ENCODE measurements at places on chromosomes 1 and 21. TPM values are rescaled to one million over a fixed set of nuclear protein-coding genes. Genes with fewer than 3 reads are reported as not detected.

CD52 gene
- 1.8 TPM for total RNA-seq

PMF1 gene
- total RNA-seq, result 77.7 TPM

MFAP2 gene
- 170 TPM for total RNA-seq

GRCh38 chr1:227747948-227748495 lies 12.8 kb downstream of the SNAP47 start:
- H3K4me1 ChIP-seq, result no peaks in the 10 kb centered on the region
- peaks cover 1% of the 10 kb centered on the region for H3K36me3 ChIP-seq
- no peaks in the 10 kb centered on the region for H3K27me3 ChIP-seq
- DNase-seq, result no peak
- no peak overlapping the region for H3K4me3 ChIP-seq
- no peak overlapping the region for H3K27ac ChIP-seq

GRCh38 chr1:177164380-177165068 lies at the start of gene ASTN1:
ASTN1 (minus strand) TSS chr1:177164712; CDS start chr1:177164676, 36 bp downstream.
- peaks cover 59% of the 10 kb centered on the region for H3K27me3 ChIP-seq
- peaks cover 3% of the 10 kb centered on the region for H3K4me1 ChIP-seq
- no peak for DNase-seq
- peak within 1 kb of the TSS; percentile 69 for H3K4me3 ChIP-seq
- H3K27ac ChIP-seq, result no peak within 1 kb of the TSS

DNA sequence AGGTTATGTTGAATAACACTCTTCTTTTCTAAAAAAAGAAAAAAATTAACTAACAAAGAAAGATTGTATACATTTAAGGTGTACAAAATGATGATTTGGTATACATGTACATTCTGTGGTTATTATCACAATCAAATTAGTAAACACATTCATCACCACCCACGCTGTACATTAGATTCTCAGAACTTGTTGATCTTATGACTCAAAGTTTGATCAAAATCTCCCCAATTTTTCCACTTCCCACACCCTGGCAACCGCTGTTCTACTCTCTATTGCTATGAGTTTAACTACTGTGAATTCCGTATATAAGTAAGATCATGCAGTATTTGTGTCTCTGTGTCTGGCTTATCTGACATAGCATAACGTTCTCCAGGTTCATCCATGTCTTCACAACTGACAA lies 469.5 kb upstream of the CHRM3 start:
- H3K4me3 ChIP-seq, result no peak overlapping the region
- H3K27me3 ChIP-seq, result no peaks in the 10 kb centered on the region
- no peak for DNase-seq
- no peaks in the 10 kb centered on the region for H3K4me1 ChIP-seq
- H3K36me3 ChIP-seq, result no peaks in the 10 kb centered on the region

- no peak for DNase-seq
- no peaks in the 10 kb centered on the region for H3K36me3 ChIP-seq
- no peaks in the 10 kb centered on the region for H3K4me1 ChIP-seq
- H3K4me3 ChIP-seq, result no peak overlapping the region
- H3K27me3 ChIP-seq, result peaks cover 18% of the 10 kb centered on the region
- H3K27ac ChIP-seq, result no peak overlapping the region
Observed at GRCh38 chr1:66489972-66490601, 43.9 kb upstream of the SGIP1 start.

DNA sequence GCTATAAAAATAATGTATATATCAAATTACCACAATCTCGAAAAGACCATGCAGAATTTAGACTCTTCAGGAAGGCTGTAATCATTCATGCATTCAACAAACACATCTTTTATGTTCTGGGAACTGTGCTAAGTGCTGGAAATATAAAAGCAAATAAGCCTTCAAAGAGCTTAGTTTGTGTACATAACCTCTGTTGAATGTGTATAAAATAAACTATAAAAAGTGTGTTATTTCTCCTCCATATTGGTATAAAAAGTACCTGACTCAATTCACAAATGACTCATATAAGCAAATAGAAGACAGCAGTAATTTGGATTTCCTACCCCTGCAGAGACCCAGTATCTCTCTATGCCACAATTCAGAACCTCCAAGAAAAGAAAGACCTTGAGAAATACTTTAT lies 36.8 kb downstream of the RAB3GAP2 start:
- H3K27me3 ChIP-seq, result no peaks in the 10 kb centered on the region
- H3K36me3 ChIP-seq, result peaks cover 9% of the 10 kb centered on the region
- no peak for DNase-seq
- no peak overlapping the region for H3K4me3 ChIP-seq
- peaks cover 2% of the 10 kb centered on the region for H3K4me1 ChIP-seq
- H3K27ac ChIP-seq, result no peak overlapping the region

GRCh38 chr1:147115496-147115895 lies 56.8 kb downstream of the PRKAB2 start:
- DNase-seq, result no peak
- no peaks in the 10 kb centered on the region for H3K27me3 ChIP-seq
- H3K27ac ChIP-seq, result no peak overlapping the region
- no peaks in the 10 kb centered on the region for H3K36me3 ChIP-seq

Measured in progenitor cell of endocrine pancreas (in vitro differentiated cells).